ENCODE measurements at places on chromosomes 2 and 18.

DNA sequence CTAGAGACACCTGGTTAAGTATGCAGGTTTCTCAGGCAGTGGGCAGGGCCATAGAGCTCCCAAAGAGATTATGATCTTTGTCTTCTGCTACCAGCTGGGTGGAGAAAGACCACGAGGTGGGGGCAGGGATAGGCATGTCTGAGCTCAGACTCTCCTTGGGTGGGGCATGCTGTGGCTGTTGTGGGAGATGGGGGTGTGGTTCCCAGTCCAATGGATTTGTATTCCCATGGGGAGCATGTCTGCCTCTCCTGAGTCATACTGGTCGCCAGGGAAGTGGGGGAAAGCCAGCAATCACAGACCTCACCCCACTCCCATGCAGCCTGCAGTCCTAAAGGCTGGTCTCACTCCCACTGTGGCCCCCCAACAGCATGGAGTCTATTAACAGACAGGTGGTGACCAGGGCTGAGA, 31.4 kb upstream of the RHOB start:
- DNase-seq = no peak

- DNase-seq = no peak
Measured at GRCh38 chr2:207767461-207768167, 2.1 kb downstream of the FZD5 start.

- DNase-seq = no peak
Measured at GRCh38 chr2:168009900-168010299, 237.5 kb downstream of the STK39 start.

DNA sequence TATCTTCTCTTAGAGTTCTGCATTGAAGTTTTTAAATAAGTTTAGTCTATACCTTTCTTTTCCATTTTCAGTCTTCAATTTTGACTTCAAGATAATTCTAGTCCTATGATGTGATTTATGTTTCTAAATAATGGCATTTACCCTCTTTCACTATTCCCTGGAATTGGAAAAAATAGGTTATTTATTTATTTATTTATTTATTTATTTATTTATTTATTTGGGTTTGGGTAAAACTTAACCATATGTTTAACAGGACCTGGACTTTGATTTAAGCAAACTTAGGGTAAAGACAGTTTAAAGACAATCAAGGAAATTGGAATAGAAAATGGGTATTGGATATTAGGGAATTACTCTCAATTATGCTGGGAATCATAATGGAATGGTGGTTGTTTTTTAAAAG, 182.1 kb downstream of the RPIA start:
- DNase-seq = no peak

DNA sequence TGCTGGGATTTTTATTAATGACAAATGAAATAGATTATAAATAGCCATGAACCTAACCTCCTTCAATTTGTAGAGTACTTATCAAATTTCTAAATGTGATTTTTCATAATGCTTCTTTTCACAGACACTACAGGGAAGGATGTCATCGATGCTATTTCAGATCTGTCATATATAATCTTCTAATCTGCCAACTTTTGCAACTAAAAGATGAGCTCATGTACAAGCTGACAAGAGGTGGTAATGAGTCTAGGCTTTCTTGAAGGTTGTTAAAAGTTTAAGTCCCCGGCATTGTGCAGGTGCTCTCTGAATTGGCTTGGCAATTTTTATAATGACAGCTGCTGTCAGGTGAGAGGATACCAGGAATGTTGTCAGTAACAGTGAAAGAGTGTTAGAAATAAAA, 320.4 kb downstream of the LRRTM4 start:
- no peak for DNase-seq

DNA sequence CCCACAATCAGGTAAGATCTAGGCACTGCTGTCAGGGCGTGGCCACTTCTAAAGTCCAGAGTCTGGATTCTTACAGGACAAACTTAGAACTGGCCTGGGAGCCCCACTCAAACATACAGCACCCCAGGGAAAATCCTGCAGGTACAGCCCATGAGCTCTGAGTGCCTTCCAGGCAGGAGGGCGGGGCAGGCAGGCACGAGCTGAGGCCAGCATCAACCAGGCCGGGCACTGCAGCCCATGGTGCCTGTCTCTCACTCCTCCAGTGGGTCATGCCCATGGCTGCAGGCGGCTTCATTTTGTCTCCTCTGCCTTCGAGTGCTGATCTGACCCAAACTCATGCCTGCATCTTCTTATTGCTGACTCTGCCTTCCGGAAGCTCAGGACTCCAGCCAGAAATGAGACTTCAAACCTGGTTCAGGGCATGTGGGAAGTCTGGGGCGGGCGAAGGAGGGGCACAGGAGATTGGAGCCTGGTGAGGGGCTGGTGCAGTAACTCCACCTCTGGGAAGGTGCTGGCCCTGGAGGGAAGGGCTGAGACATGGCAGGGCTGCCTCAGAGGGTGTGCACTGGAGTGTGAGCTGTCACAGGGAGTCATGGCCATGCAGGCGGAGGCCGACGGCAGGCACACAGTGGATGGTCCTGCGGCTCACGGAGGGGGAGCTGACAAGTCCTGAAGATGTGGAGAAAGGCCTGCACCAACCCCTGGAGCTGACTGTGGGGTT, 40.5 kb downstream of the HS6ST1 start:
- DNase-seq = no peak
